ENCODE measurements at places on chromosomes 7 and 10.

DNA sequence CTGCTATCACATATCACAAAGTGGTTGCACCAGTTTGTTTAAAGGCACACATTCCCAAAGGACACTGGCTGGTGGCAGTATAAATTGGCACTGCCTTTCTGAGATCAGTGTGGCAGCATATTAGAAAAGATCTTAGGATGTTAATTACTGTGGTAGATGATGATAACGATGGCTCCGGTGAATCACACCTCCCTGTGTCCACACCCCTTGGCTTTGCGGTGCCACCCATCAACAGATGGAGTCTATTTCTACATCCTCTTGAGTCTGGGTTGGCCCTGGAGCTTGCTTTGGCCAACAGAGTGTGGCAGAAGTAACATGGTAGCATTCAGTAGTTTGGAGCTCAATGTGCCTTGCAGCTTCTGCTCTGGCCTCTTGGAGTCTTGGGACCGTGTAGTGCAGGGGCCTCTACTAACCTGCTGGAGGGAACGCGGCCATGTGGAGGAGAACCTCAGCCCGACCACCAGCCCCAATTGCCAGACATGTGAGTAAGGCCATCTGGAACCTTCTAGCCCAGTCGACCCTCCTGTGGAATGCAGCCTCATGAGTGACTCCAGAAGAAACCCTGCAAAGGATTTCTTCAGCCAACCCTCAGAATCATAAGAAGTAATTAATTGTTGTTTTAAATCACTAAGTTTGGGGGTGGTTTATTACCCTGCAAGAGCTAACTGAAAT is 27.2 kb upstream of the PLEKHA1 start:
- no peak for DNase-seq

DNA sequence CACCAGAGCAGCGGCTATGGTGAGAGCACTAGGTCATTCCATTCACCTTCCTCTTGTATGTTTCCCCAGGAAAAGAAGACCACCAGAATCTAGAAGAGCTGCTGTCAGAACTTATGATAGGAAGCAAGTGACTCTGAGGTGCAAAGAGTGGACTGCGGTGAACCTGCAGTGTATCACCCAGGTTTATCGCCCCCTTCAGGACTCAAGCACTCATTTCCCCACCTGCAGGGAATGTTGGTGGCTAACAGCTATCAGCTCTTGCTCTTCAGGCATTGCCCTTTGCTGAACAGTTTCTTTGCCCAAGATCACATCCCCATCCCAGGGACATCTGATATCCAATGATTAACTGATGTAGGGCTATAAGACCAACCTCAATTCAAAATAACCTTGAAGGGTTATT is 66.3 kb upstream of the IL6 start:
- no peak for DNase-seq

DNA sequence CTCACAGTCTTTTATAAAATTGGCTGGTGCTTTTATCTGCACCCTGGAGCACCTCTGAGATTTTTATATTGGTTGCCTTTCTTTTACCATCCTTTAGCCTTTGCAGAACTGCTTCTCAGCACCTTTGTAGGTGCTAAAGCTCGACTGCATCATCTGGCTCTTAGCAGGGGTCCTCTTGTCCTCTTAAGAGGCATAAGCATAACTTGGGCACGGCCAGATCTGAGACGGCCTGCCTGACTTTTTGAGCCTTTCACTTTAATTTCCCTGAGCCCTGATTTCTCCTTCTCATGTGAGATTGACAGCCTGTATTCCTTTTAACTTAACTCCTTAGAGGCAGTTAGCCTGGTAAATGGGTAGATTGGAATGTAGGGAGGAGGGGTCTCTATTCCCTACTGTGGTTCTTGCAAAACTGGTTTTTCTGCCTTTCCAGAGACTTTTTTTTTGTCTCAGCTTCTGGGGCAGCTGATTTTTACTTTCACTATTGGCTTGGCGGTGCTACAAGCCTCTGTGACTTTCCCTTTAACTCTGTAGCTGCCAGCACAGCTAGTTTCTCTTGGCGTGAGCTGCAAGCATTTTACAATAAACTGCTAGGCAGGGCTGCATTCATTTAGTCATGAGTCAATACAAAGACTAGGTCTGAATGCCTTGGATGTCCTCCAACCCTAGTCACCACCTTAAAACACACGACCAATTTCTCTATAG is 24.0 kb downstream of the ZPBP start:
- peak; percentile 35 for DNase-seq

DNA sequence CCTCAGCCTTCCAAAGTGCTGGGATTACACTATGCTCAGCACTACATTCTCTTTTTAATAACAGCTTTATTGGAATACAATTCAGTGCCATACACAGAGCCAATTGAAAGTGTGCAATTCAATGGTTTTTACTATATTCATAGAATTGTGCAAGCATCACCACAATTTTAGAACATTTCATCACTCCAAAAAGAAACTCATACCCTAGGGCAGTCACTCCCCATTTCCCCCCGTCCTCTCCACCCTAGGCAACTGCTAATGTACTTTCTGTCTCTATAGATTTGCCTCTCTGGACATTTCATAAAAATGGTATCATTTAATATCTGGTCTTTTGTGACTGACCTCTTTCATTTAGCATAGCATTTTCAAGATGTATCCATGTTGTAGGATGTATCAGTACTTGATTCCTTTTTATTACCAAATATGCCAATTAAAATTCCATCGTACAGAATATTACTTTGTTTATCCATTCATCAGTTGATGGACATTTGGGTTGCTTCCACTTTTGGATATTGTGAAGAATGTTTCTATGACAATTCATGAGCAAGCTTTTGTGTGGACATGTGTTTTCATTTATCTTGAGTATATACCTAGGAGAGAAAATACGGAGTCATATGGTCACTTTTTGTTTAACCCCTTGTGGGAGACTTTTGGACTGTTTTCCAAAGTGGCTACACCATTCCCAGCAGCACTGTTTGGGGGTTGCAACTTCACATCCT is 6.3 kb upstream of the XPNPEP1 start:
- DNase-seq, result no peak

- DNase-seq, result no peak
These were observed 13.9 kb downstream of the PARD3 start for GRCh38 chr10:34801097-34801733.

- no peak for DNase-seq
These were observed 169.5 kb downstream of the TMEM26 start for GRCh38 chr10:61283481-61284221.

DNA sequence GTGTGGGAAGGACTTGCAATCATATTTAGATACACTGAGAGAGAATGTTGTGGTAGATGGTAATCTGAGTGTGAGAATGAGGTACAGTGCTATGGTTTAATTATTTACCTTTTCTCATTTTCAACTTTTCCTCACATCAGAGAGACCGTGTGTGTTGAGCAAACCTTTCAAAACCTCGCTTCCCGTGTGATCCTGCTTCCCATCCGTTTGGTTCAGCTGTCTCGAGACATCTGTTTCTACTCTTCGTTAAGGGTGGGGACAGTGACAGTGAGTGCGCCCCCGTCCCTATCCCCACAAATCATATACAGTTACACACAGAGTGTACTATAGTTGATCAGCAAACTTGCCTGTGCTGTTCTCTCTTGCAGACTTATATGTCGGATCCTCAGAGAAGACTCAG is 33.0 kb upstream of the NOBOX start:
- no peak for DNase-seq

GRCh38 chr10:97547962-97548361 is 24.6 kb upstream of the ANKRD2 start:
- DNase-seq, result no peak

DNA sequence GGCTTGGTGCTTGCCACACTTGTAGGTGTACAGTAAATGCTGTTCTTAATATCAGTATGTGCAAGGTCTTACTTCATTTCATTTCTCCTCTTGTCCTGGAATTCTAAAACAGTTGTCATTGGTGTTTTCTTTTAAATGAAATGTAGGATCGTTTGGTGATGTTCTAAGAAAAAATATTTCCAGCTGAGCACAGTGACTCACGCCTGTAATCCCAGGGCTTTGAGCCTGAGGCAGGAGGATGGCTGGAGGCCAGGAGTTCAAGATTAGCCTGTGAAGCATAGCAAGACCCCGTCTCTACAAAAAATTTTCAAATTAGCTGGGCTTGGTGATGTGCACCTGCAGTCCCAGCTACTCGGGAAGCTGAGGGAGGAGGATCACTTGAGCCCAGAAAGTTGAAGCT is 32.6 kb upstream of the ELN start:
- no peak for DNase-seq

- no peak for DNase-seq
These were observed 589.8 kb downstream of the GALNT17 start for GRCh38 chr7:71721742-71722141.

- no peak for DNase-seq
These were observed 23.0 kb upstream of the ZNF467 start for GRCh38 chr7:149796287-149796860.
